ENCODE measurements at places on chromosomes 11 and 22.

GRCh38 chr11:6737872-6738466 is 33.8 kb downstream of the OR2AG2 start:
- peak; percentile 44 for DNase-seq

GRCh38 chr11:33687733-33688479 is 12.7 kb downstream of the C11orf91 start:
- DNase-seq, result no peak

DNA sequence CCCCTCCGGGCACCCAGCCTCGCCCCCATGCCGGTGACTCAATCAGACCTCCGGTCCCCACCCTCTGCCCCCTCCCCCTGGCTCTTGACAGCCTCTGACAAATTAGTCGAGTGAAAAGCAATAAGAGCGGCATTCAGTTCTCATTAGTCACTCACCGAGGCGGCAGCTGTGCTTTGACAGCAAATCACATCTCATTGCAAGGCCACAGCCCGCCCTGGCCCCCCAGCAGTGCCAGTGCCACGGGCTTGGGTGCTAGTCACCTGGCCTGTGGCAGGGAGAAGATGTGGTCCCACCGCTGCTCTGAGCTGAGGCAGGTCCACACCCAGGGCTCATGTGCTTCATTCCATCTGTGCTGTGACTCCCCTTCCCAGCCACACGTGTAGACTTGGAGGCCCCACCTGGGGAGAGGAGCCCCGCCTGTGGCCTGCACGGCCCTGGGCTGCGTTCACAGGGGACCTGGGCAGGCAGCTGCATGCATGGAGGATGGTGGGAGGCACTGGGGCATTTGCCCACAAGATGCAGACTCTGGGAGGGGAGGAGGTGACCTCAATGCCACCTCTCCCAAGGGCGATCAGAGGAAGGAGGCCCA is 7.4 kb upstream of the TH start:
- no peak for DNase-seq

GRCh38 chr11:19281041-19281440 is 40.3 kb upstream of the E2F8 start:
- no peak for DNase-seq

DNA sequence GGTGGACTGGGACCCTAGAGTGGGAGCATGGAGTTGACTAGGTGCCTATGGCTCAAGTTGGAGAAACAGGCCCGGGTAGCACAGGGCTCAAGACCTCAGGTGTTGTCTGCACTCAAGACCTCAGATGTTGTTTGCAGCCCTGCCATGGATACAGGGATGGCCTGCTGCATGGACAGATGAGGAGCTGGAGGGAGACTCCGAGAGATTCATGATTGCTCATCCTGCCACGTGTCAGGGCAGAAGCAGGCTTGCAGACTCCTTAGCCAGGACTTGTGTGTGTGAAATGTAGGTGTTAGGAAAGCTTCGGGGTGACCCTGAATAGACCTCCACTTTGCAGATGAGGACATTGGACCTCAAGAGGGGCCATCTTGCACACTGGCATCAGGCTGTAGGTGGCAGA is 921 bp downstream of the CCDC116 start:
- no peak for DNase-seq

GRCh38 chr11:127919206-127920000 is 668.0 kb downstream of the ETS1 start:
- no peak for DNase-seq

- no peak for DNase-seq
Measured at GRCh38 chr11:33733980-33734379, 2.2 kb downstream of the CD59 start.

GRCh38 chr22:38009000-38009806 is 24.8 kb upstream of the SOX10 start:
- DNase-seq, result no peak

DNA sequence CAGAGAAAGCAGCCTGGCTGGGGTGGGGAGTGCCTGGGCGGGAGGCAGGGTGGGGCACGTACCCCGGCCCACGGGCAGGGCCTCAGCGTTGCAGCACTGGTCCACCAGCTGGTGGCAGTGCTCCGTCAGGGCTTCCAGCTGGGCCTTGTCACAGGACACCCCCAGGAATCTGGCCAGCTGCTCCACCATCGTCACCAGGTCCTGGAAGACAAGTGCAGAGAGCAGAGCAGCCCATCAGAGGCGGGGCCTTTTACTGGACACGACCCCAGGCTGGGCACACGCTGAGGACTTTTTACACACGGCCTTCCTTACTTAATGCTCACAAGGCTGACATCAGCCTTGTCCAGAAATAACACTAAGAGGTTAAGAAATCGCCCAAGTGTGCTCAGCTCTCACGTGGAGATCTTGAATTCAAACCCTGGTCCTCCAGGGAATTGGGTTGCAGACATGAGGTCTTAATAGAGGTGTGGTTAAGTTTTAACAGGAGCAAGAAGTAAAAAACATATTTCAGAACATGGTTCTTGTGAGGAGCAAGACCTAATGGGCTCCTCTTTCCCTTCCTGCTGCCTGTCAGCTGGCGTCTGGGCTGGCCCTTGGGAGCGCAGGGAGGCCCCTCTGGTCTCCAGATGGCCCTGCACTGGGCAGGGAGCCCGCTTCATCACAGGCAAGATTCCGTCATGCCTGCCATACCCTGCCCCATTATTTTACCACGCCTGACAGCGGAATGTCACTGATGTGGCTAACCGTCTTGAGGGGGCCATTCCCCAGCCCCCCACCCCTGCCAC is 17.1 kb upstream of the EFCAB6 start:
- DNase-seq, result no peak

Measured in activated CD8-positive, alpha-beta memory T cell treated with anti-CD3 and anti-CD28 coated beads for 1 hour (primary cell).